ENCODE measurements at places on chromosomes 7 and 10.

DNA sequence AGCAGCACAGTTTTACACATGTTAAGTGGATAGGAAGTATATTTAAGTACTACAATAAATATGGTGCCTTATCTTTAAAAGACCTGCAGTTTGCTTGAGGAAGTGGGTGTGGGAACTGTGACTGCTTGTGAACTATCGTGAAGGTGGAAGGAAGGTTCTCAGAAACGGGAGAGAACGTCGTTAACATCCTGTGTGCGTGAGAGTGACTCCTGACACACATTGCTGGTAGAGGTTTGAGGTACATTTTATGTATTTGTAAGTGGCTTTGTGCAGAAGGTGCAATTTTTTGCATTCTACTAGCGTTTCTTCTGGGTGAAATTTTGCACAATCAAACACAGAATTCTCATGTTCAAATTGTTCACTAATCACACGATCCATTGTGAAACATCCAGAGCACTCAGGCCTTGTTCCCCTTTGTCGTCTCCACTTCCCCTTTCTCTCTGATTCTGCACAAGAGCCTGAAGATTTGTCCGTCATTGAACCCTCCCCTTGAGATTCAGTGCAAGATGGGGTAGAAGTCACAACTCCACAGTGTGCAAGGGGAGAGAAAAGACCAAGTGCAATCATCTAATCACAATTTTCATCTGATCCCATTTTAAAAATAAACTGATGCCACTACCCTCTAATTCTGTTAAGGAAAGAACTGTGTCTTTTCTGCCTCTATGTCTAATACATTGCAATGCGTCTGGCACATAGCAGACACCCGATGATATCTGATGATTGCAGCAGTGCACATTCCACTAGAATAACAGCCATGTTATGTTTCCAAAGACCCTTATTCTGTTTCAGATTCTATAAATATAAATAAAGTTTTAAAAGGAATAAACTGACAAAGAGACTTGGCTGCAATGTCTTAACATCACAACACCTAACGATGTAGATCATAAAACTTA, 279.9 kb downstream of the NEBL start:
- DNase-seq, result no peak

GRCh38 chr10:30467651-30468338, 33.8 kb downstream of the MAP3K8 start:
- no peak for DNase-seq

GRCh38 chr10:96491303-96491702, 22.4 kb downstream of the TLL2 start:
- DNase-seq, result no peak

GRCh38 chr7:142854372-142855113, at the start of gene EPHB6:
Gene EPHB6, plus strand, starts transcription at chr7:142855076. Its CDS starts 8,152 bp downstream, at chr7:142863228.
- peak; percentile 42 for DNase-seq

- no peak for DNase-seq
Measured at GRCh38 chr7:120108376-120108775, 164.6 kb upstream of the KCND2 start.

GRCh38 chr7:149209518-149210269, 14.3 kb downstream of the ZNF282 start:
- DNase-seq, result peak; percentile 62

DNA sequence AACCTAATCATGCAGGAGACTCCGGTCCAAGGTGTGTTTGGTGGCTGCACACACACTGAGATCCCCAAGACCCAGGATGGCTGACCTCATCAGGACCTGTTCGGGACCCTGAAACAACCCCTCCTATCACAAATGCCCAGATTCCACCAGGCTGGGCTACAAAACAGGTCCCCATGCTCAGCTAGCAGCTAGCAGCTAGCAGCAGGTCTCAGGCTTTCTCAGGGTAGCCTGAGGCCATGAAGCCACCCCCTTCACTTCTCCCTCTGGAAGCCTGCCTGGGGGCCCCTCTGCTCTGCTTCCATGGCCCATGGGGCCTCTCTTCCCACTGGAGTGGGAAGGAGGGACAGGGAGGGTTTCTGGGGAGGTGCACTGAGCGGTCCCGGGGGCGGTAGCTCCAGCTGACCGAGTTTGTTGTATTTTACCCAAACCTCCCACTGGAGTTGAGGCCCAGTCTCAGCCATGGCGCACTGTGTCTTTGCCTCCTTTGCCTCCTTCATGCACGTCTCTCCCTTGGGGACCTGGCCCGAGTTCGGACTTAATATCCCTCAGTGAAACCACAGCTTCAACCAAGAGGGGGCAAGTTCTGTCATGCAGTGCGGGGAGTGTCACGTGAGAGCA, 95.1 kb upstream of the GPR26 start:
- DNase-seq, result no peak

GRCh38 chr10:94785211-94785610, 22.7 kb downstream of the CYP2C19 start:
- peak; percentile 3 for DNase-seq

DNA sequence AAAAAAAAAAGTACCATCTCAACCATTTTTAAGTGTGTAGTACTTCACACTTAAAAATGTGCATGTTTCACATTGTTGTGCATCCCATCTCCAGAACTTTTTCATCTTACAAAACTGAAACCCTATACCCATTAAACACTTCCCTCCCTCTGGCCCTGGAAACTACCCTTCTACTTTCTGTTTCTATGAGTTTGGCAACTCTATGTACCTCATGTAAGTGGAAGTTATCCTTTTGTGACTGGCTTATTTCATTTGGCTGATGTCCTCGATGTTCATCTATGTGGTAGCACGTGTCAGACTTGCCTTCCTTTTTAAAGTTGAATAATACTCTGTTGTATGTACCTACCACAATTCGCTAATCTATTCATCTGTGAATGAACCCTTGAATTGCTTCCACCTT, 12.2 kb downstream of the KCNMA1 start:
- no peak for DNase-seq

DNA sequence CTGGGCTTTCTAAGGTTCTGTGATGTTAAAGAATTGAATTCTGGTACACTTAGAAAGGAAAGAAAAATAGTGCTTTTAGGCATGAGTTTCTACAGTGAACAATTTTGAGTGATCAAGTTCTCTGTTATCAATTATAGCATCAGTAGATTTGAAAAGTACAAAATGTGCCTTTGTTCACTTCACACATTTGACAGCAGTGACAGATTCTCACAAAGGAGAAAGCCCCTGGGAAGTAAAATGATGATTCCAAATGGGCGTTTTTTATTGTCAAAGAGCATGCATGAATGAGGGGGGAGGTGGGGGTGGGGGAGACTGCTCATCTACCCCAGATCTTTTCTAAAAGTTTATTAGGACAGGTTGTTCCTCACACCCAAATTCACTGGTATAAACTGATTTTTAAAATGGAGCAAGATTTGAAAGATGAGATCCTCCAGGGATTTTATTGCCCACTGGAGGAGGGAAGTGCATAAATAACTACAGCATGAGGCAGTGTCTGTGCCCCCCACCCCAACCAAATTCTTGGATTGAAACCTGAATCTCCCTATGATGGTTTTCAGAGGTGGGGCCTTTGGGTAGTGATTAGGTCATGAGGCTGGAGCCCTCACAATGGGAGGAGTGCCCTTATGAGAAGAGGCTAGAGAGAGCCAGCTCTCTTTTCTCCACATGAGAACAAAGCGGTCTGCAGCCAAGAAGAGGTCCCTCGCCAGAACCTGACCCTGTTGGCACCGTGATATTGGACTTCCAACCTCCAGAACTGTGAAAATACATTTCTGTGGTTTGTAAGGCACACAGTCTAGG, 79.5 kb downstream of the AOAH start:
- DNase-seq, result no peak

GRCh38 chr10:91410638-91411371, 661 bp downstream of the HECTD2 start:
- no peak for DNase-seq

DNA sequence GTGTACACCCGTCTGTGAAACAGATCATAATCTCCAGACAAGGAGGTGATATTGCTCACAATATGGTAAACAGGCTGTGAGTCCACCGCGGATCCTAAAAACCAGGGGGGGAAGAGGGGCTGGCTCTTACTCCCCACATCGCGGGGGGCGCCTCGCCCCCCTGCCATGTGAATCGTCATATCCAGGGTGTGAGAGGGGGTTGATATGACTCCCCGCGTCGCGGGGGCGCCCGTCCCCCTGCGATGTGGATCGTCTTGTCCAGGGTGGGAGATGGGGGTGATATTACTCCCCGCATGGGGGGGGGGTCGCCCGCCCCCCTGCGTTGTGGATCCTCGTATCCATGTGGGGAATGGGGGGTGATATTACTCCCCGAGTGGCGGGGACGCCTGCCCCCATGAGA, 30.9 kb downstream of the OCM2 start:
- no peak for DNase-seq

GRCh38 chr7:29095631-29096445, 50.5 kb downstream of the CPVL start:
- DNase-seq, result peak; percentile 21

DNA sequence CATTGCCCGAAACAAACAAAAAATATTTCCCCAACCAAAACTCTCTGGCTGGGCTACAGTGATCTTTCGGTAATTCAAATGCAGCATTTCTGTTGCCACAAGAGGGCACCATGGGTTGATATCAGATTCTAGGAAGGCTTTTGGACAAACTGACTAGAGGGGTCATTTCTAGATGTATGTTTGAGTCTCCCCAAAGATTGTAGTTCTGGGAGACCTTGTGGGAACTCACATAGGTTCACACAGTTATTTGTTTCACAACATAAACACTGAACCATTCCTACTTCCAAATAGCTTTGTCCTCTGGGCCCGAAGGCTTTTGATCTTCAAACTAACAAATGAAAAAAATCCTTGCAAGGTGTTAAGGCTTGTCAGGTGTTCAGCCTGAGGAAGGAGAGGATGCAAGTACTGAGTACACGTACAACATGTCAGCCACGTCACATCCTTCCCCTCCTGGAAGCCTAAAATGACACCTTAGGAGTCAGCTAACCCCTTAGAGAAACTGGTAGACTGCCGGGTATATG, 37.0 kb upstream of the IL15RA start:
- peak; percentile 32 for DNase-seq

DNA sequence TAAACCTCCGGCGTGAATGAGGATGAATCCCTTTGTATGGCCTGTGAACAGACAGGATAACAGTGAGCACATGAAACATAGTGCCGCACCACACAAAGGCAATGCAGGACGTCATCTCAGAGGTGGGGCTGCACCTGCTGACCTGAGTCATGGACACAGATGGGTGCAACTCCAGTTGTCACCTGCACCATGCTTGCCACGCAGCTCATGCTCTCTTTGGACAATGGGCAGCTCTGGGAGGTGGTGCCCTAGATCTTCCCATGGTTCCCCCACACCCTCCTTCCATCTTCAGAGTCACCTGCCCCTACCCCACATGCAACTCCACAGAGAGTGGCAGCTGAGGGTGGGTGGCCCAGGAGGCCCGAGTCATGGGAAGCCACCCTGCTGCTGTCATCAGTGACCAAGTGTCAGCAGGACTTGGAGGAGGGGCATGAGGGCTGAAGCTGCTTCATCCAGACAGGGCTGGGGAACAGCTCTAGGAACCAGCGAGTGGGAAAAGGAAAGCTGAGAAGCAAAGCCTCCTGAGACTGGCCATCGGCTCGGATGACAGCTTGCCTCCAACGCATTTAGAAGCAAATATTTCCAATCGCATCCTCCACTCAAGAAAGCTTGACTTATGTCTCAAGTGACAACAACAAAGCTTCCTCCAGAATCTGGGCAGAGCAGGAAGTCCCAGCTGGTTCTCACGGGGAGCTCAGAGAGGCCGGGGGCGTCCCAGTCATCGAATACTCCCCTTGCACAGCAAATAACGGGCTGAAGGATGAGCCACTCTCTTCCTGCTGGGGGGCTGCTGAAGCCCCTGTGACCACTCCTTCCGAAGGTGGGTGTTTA, 27.1 kb downstream of the VIPR2 start:
- DNase-seq, result no peak

GRCh38 chr10:77648472-77648871, 10.9 kb upstream of the KCNMA1 start:
- peak; percentile 85 for DNase-seq

- no peak for DNase-seq
Measured at GRCh38 chr10:96306516-96306915, 2.3 kb downstream of the DNTT start.

DNA sequence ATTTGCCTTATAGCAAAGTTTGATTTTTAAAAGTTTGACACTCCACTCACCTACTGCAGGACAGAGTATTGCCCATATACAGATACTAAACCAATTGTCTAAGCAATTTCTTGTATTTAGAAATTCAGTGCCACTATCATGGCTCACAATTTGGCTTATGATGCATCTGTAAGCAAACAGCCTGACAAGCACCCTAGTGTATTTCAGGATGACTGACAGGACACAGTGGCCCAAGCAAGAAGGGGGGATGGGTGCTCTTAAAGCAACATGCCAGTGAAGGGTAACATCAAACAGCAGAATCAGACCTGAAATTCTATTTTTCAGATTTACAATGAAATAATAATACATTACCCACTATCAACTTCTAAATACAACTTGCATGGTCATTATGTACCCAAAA, 30.5 kb downstream of the CTNNA3 start:
- DNase-seq, result no peak

DNA sequence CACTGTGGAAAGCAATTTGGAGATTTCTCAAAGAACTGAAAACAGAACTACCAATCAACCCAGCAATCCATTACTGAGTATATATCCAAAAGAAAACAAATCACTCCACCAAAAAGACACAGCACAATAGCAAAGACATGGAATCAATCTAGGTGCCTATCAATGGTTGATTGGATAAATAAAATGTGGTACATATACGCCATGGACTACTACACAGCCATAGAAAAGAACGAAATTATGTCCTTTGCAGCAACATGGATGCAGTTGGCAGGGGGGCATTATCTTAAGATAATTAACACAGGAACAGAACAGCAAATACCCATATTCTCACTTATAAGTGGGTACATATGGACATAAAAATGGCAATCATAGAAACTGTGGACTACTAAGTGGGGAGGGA, 35.4 kb upstream of the WNT8B start:
- DNase-seq, result no peak

DNA sequence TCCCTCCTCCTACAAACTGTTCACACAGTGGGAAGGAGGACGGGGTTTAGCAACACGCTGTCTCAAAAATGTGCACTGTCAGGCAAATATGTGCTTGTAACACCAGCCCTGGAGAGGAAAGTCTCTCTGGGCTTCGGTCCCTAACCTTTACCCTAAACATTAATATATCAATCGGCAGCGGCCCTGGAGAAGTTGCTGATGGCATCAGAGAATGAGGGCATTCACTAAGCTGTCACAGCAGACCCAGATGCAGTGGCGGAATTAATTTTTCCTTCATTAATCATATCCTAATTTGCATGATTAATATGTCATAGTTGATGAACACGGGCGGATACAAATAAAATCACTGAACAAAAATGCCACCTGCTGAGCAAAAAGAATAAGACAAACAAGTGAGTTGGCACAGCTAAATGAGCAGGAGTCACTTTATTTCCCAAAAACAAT, 45.2 kb upstream of the INSIG1 start:
- no peak for DNase-seq

DNA sequence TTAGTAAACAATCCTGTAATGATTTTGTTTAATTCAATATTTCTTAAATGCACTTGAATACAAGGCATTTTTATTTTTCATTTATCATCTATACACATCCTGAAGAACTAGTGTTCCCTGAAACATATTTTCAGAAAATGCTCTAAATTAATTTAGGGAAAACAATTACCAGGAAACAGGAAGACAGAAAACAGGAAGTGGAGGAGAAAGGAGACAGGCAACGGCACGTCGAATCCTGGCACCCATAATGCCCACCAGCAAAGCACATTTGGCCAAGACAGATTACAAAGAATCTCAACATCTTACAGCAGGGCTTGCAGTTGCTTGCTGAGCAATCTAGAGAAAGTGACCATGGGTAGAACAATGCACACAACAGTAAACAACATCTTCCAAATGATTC, 571.1 kb downstream of the GRID1 start:
- no peak for DNase-seq
